IMR-90 (cell line): ENCODE measurements at places on chromosomes 4 and X. TPM values are rescaled to one million over a fixed set of nuclear protein-coding genes. Genes with fewer than 3 reads are reported as not detected.

Gene SH3RF1
- total RNA-seq = 29.8 and 30.0 TPM in 2 replicates

Gene MYOZ2
- under 0.01 and 0.18 TPM in 2 replicates for total RNA-seq

Gene FAM47A
- total RNA-seq = not detected in 2 replicates

Gene CLCN5
- 5.8 and 5.9 TPM in 2 replicates for total RNA-seq

Gene CDKL2
- under 0.01 and 0.18 TPM in 2 replicates for total RNA-seq

Gene TMSB15C
- 2.0 and 5.8 TPM in 2 replicates for total RNA-seq

Gene HDX
- total RNA-seq = 11.4 and 11.8 TPM in 2 replicates

Gene TLR6
- total RNA-seq = 3.9 and 4.4 TPM in 2 replicates

Gene SEL1L3
- total RNA-seq = 31.7 and 43.7 TPM in 2 replicates

Gene NRK
- total RNA-seq = 2.7 and 3.6 TPM in 2 replicates

Gene AMELX
- total RNA-seq = not detected in 2 replicates

Gene ADGRG2
- under 0.01 TPM in 2 replicates for total RNA-seq

Gene SEPTIN6
- 14.2 and 19.0 TPM in 2 replicates for total RNA-seq

Gene NAP1L5
- total RNA-seq = 3.9 and 5.6 TPM in 2 replicates

Gene PLXNB3
- 0.36 and 1.7 TPM in 2 replicates for total RNA-seq
